Activated T-cell treated with anti-CD3 and anti-CD28 coated beads, Interleukin-2, amount 50 U/mL, for 72 hours (primary cell): ENCODE measurements at places on chromosomes 7 and 10. TPM values are rescaled to one million over a fixed set of nuclear protein-coding genes. Genes with fewer than 3 reads are reported as not detected.

GRCh38 chr7:5596046-5596895 is 172.6 kb upstream of the TNRC18 start:
- DNase-seq = peak; percentile 87

DNA sequence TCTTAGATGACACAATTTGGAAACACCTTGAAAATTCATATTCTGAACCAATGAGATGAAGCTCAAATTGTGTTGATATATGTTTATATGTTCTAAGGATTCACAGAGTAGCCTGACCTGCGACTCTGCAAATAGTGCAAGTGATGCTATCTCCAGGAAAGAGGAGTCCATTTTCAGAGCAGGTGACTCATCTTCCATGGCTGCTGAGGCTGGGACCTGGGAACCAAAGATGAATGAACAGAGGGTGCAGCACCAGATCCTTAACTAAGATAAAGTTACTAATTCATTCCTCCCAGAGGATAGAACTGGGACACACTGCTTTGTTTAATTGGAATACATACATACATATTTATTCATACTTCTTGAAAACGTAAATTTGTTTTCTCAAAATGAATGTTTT is 240.6 kb upstream of the SEMA3C start:
- DNase-seq = no peak

DNA sequence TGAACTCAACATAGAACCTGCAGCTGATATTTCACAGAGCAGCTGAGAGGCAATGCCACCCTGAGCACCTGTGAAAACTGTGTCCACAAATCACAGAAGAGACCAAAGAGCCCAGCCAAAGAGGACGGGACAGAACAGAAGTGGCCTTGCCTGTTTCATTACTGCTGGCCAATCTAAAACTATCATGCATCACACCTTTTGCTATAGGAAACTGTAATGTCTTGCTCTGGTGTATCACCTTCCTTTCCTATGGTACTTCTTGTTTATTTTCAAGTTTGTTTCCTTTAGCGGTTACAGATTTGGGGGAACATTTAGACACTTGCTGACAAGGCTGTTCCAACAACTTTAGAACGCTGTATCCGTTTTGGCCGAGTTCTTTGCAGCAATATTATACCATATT is 80.3 kb downstream of the PIP4K2A start:
- no peak for DNase-seq

DNA sequence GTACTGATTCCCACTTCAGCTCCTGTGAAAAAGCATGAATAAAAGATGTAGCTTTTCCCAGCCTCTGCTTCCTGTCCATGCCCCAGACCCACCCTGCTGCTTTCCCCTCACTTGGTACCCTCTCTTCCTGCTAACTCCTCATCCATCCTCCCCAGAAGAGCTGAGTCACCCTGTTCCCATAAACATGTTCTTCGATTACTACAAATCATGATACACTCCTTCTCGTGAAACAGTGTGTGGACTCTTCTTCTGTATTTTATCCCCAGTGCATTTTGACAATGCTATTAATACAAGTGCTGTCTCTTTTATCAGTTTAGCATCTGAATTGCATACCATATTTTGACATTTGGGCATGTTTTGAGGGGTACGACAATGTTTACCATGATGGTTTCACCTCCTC is 45.8 kb upstream of the SORBS1 start:
- DNase-seq = no peak

- no peak for DNase-seq
These were observed 29.5 kb downstream of the YKT6 start for GRCh38 chr7:44230286-44230685.

DNA sequence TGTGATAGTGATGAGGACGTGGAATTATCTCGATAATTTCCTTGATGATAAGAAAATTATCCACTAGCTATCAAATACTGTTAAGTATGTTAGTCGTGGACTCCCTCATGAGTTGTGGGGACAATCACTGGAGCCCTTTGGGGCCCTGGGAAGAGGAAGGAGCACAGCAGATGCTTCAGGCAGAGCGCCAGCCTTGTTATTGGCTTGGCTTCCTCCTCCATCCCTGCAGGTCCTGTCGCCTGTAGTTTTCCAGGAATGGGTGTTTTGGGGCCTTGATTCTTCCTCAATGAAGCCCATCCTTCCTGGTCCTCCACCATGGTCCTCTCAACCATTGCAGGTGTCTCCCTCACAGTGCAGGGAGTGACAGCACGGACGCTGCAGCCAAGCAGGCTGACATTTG is 32.5 kb upstream of the ZNF32 start:
- DNase-seq = no peak

DNA sequence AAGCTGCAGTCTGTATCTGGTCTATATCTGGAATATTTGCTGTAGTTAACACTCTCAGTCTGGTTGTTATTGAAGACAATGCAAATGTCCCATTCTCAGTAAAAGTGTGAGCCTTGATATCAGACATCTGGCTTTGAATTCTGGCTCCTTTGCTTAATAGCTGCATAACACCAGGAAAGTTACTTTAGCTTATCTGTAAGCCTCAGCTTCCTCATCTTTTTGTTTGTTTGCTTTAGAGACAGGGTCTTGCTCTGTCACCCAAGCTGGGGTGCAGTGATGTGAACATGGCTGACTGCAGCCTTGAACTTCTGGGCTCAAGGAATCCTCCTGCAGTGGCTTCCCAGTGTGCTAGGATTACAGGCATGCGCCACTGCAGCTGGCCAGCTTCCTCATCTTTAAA is 41.3 kb downstream of the CNNM2 start:
- no peak for DNase-seq

GRCh38 chr10:37707829-37708578 is 149.4 kb downstream of the ZNF248 start:
- no peak for DNase-seq

Gene APBB1IP
- total RNA-seq = 49.7 TPM

Gene FAM25A
- total RNA-seq = not detected

Gene ADARB2
- total RNA-seq = 0.60 TPM
